ENCODE measurements at places on chromosomes 11 and 22.

- DNase-seq: no peak
Observed at GRCh38 chr22:23325183-23325582, 144.9 kb downstream of the BCR start.

DNA sequence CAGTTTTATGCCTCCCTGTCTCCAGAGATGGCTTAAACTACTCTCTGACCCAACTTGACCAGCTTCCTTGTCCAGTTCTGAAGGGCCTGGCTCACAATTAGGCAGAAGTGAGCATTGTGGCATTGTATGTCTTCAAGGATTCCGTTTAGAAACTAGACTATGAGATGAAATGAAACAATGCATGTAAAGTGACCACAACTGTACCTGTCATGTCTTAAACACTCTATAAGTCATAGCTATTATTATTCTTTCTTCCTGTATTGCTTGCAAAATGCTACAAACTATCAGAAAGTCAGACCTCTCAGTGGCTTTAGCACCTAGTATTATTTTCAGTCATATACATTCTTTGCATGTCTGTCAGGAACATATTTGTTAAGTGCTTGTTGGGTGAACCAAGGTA lies 127.9 kb upstream of the MTMR2 start:
- DNase-seq: no peak

- DNase-seq: peak; percentile 73
Observed at GRCh38 chr11:66570079-66570849, 1.9 kb upstream of the CTSF start.

GRCh38 chr11:95487391-95487790 lies 256.4 kb upstream of the SESN3 start:
- DNase-seq: no peak

GRCh38 chr11:58531865-58532341 lies 24.0 kb upstream of the OR5B21 start:
- DNase-seq: no peak
